Gastrocnemius medialis (tissue), 4 donors: ENCODE measurements at places on chromosomes 2 and 18. TPM values are rescaled to one million over a fixed set of nuclear protein-coding genes. Genes with fewer than 3 reads are reported as not detected.

DNA sequence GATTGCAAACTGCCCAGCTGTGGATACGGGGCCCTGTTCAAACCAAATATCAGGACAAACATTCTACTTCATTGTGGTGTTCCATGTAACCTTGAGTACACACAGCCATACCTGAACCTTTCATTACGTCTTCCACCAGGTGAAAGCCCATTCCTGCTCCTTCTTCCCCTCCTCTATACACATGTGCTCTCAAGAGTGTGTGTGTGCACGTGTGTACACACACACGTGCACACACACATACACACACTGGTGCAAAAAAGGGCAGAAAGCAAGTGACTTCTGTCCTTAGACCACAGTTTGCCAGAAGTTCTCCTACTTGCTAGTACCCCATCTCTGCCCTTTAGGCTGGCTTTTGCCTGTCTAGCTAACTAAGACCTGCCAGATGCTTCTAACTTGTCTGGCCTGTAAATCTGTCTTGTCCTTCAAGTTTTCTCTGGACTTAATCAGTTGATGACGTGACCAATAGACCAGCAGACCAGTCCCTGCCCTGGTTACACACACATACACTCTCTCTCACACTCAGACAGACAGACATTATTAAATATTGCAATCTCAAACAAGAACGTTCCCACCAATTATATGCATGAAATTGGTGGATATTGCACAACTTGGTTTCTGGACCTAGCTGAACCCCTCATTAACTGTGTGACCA lies 163.4 kb downstream of the MSH2 start:
- no peak overlapping the region for H3K4me3 ChIP-seq
- H3K4me1 ChIP-seq: peaks cover 5% of the 10 kb centered on the region
- H3K27ac ChIP-seq: no peak overlapping the region
- H3K27me3 ChIP-seq: peaks cover 58% of the 10 kb centered on the region
- DNase-seq: no peak

DNA sequence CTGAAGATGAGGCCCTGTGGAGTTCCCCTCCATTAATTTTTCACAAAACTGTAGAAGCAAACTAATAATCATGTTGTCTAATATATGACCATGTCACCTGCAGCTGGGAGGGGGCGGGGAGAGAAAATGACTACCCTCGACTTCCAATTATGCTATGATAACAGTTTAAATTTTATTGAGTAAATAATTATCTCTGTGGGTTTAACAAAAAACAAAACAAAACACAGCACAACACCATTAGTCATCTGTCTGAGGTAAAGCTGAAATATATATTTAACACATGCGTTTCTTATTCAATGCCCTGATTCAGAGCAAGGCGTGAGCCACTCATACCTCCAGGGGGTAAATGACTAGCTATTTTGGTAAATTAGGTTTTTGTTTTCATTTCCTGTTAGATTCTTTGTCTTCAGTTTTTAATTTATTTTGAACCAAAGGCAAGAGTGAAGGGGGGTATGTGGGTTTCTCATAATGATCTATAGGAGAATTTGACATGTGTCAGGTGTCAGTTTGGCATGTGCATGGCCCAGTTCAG lies 77.4 kb upstream of the ZCCHC2 start:
- H3K4me1 ChIP-seq: peaks cover 3% of the 10 kb centered on the region
- no peaks in the 10 kb centered on the region for H3K36me3 ChIP-seq
- H3K27ac ChIP-seq: no peak overlapping the region
- no peak overlapping the region for H3K4me3 ChIP-seq
- H3K27me3 ChIP-seq: no peaks in the 10 kb centered on the region

DNA sequence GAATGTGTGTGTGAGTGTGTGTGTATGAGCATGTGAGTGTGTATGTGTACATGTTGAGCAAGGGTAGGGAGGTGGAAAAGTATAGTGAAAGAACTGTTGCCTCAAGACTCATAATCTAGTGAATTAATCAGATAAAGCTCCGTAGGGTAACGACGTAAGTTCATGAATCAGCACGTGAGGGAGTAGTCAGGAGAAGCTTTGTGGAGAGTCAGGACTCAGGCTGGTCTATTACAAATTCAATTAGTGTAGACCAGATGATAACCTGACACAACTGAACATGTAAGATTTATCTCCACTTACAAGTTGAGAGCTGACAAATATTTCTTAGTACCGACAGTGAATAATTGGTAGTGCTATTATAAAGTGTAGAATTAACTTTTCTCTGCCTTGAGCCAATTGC lies 194.5 kb downstream of the RAD51AP2 start:
- no peak overlapping the region for H3K27ac ChIP-seq
- DNase-seq: no peak
- H3K27me3 ChIP-seq: no peaks in the 10 kb centered on the region

DNA sequence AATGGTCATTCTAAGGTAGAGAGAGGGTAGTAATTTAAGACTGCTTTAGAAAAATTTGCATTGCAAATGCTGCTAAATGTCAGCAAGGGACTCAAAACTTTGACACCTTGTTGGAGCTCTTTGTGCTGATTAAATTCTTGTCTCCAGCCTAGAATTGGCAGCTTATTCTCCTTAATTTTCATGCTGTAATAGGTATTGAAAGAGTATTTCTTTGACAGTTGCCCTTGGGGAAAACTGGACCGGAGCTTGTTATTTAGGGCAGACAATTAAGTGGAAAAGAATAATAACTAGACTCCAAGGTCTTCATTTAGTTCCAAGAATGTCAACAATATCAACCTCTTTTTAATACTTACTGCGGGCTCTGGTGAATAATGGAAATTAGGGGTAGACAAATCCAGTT lies 264.0 kb downstream of the TPGS2 start:
- DNase-seq: no peak
- no peaks in the 10 kb centered on the region for H3K27me3 ChIP-seq
- H3K4me1 ChIP-seq: peaks cover 7% of the 10 kb centered on the region
- H3K36me3 ChIP-seq: no peaks in the 10 kb centered on the region
- H3K4me3 ChIP-seq: no peak overlapping the region
- H3K27ac ChIP-seq: no peak overlapping the region

GRCh38 chr2:144446136-144446535 lies 73.8 kb downstream of the ZEB2 start:
- H3K4me3 ChIP-seq: no peak overlapping the region
- H3K27me3 ChIP-seq: no peaks in the 10 kb centered on the region
- peaks cover 23% of the 10 kb centered on the region for H3K4me1 ChIP-seq
- H3K27ac ChIP-seq: no peak overlapping the region
- DNase-seq: no peak

DNA sequence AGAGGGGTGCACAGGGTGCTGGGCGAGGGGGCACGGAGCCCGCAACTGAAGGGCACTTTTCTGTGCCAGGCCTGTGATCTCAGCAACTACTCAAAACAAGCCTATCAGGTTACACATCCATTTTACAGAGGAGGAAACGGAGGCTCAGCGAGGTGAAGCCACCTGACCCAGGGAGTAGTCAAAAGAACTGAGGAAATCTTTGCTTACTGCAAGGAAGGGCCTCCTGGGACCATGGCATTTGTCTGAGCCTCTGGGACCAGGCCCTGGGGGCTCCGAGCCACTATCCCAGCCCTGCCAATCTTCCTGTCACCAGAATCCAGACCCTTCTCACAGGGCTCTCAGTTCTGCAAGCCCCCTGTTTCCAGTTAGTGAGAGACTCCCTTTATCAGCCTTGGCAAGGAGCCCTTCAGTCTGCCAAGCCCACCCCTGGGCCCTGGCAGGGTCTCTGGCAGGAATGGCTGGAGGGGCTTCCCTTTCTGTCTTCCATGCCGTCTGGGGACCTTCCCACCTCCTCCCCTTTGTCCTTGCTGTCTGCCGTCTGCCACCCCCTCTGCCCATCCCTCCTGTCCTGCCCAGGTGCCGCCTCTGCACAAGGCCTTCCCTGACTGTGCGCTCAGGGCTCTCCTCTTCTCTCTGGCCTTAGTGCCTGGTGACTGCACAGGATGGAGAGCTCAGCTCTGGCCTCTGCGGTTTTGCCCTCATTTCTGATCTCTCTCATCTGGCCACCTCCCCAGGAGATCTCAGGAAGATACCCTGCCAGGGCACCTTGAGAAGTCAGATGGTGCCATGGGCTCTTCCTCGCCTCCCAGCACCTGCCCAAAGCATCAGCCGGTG lies 194.7 kb upstream of the GLI2 start:
- H3K27me3 ChIP-seq: no peaks in the 10 kb centered on the region
- H3K4me1 ChIP-seq: peaks cover 49% of the 10 kb centered on the region
- peak overlapping the region; percentile 96 for H3K27ac ChIP-seq
- no peaks in the 10 kb centered on the region for H3K36me3 ChIP-seq

GRCh38 chr2:191666732-191667131 lies 11.2 kb upstream of the NABP1 start:
- no peaks in the 10 kb centered on the region for H3K36me3 ChIP-seq
- H3K27me3 ChIP-seq: no peaks in the 10 kb centered on the region
- no peak for DNase-seq
- no peak overlapping the region for H3K27ac ChIP-seq
- no peak overlapping the region for H3K4me3 ChIP-seq

- no peaks in the 10 kb centered on the region for H3K36me3 ChIP-seq
- no peak overlapping the region for H3K4me3 ChIP-seq
- H3K27me3 ChIP-seq: no peaks in the 10 kb centered on the region
- no peak overlapping the region for H3K27ac ChIP-seq
Observed at GRCh38 chr2:203826704-203827103, 40.9 kb upstream of the CTLA4 start.

- H3K4me1 ChIP-seq: peaks cover 9% of the 10 kb centered on the region
- H3K36me3 ChIP-seq: no peaks in the 10 kb centered on the region
- no peaks in the 10 kb centered on the region for H3K27me3 ChIP-seq
- no peak overlapping the region for H3K27ac ChIP-seq
- DNase-seq: no peak
Observed at GRCh38 chr2:212520340-212520739, 18.3 kb downstream of the ERBB4 start.

DNA sequence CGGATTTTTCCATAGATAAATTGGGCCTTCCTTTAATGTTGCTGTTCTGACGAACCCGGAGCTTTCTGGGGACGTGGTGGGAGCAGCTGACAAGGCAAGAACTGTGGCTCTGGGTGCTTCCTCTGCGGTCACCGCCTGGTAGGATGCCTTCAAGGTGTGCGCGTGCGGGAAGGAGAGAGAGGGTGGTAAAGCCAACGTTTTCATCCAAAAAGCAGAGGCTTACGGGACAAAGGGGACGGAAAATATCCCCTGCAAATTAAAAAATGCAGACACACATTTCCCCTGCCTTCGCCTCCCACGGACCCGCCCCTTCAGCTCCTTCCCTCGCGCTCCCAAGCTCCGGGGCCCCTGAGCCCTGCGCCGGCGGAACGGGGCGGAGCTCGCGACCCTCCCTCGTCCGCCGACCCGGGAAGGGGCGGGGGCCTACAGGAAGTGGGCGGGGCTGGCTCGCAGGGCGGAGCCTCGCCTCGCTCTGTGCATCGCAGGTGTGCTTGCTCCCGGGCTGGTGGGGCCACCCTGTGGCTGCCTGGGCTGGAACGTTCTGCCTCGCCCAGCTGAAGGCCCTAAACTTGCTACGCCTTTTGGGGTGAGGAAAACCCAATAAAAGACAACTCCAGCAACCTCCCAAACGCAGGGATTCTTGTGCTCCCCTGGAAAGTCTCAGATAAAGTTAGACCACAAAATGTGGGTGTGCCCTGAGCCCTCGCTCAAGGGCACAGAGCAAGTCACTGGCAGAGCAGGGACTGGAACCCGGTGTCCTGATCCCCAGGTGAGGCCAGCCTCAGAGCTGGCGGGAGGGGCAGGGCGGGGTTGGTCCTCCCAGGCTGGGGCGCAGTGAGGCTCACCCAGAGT lies 25.4 kb upstream of the SLC66A3 start:
- peaks cover 21% of the 10 kb centered on the region for H3K4me1 ChIP-seq
- DNase-seq: no peak
- H3K36me3 ChIP-seq: no peaks in the 10 kb centered on the region
- H3K4me3 ChIP-seq: peak overlapping the region; percentile 51
- no peaks in the 10 kb centered on the region for H3K27me3 ChIP-seq
- no peak overlapping the region for H3K27ac ChIP-seq

- H3K36me3 ChIP-seq: no peaks in the 10 kb centered on the region
- no peaks in the 10 kb centered on the region for H3K4me1 ChIP-seq
Observed at GRCh38 chr2:190137561-190137960, 75.0 kb upstream of the MSTN start.

GRCh38 chr18:35041815-35042387 lies 688 bp downstream of the MAPRE2 start:
- peak overlapping the region; percentile 90 for H3K27ac ChIP-seq
- no peaks in the 10 kb centered on the region for H3K36me3 ChIP-seq

GRCh38 chr2:230166557-230167170 lies 53.1 kb downstream of the SP110 start:
- H3K27me3 ChIP-seq: no peaks in the 10 kb centered on the region
- no peak for DNase-seq
- no peak overlapping the region for H3K4me3 ChIP-seq
- no peak overlapping the region for H3K27ac ChIP-seq
- no peaks in the 10 kb centered on the region for H3K36me3 ChIP-seq
- no peaks in the 10 kb centered on the region for H3K4me1 ChIP-seq

DNA sequence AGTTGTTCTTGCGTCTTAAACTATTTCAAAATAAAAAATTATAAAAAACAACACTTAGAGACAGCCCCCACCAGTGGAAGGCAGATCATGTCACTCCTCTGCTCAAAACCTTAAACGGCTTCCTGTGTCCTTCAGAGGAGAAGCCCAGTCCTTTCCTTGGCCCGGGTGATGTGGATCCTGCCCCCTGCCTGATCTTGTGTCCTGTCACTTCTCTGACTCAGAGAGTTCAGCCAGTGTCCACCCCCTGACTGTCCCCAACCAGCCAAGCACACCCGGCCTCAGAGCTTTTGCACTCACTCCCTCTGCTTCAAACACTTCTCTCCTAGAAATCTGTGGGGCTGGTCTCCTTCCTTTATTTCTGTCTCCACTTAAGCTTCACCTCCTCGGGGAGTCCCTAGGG lies 35.4 kb downstream of the TOGARAM2 start:
- peak overlapping the region; percentile 46 for H3K4me3 ChIP-seq
- peak overlapping the region; percentile 95 for H3K27ac ChIP-seq
- no peaks in the 10 kb centered on the region for H3K27me3 ChIP-seq

DNA sequence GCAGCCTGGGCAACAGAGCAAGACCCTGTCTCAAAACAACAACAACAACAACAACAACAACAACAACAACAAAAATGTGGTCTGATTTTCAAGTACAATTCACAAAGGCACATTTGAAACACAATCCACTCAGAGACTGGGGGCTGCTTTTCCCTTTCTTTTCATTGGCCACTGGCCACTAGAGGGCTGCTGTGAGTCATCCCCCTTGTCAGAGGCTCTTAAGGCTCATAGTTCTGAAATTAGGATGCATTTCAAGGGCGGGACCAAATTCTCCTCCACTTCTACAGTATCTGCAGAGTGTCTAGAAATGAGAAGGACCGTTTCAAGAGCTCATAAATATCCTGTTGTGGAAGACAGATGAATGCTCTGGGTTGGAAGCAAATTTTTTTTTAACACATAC lies 285.4 kb downstream of the NRXN1 start:
- no peaks in the 10 kb centered on the region for H3K36me3 ChIP-seq
- no peak for DNase-seq
- no peak overlapping the region for H3K27ac ChIP-seq
- H3K27me3 ChIP-seq: no peaks in the 10 kb centered on the region

GRCh38 chr2:64300066-64300465 lies 153.9 kb upstream of the LGALSL start:
- H3K4me1 ChIP-seq: no peaks in the 10 kb centered on the region
- no peaks in the 10 kb centered on the region for H3K27me3 ChIP-seq
- H3K4me3 ChIP-seq: no peak overlapping the region

- no peak for DNase-seq
- peaks cover 20% of the 10 kb centered on the region for H3K4me1 ChIP-seq
- H3K4me3 ChIP-seq: no peak overlapping the region
- H3K27me3 ChIP-seq: no peaks in the 10 kb centered on the region
Observed at GRCh38 chr2:97849881-97850528, 136.6 kb downstream of the ZAP70 start.

Gene BMP10
- not detected for total RNA-seq

Gene TRPM8
- not detected for total RNA-seq

Gene DSG4
- total RNA-seq: not detected

Gene RAB27B
- total RNA-seq: 0.02 TPM

Gene IFT172
- total RNA-seq: 16.8 TPM

Gene RGPD5
- 8.4 TPM for total RNA-seq

Gene NCKAP5
- 0.15 TPM for total RNA-seq

Gene EFHD1
- 29.0 TPM for total RNA-seq

Gene PIEZO2
- total RNA-seq: 0.19 TPM

Gene FOXI3
- not detected for total RNA-seq

Gene RASGRP3
- 22.5 TPM for total RNA-seq
